GM04503 (cell line): ENCODE measurements at places on chromosomes 5 and 9.

DNA sequence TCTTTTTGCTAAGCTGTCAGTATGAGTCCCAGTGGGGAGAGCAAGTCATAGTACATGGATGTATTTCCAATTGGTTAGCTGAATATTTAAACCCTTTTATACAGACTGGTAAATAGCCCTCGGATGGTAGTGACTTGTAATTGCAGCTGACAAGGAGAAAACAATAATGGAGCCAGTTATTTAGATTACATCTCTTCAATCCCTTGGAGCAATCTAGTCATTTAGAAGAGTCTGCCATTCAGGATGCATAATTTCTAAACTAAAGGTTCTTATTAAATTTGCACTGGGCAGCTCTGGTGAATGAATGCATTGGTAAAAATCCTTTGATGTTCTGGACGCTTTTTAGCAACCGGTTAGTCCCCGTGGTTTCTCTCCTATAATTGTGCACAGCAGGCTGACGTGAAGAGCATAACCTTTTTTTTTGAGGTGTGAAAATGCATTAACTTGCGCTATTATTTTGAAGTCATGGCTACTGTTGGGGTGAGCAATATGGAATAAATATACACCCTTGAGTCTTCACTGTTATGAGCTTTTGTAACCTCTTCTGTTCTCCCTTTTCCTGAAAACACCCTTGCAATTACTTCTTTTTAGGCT lies 158.6 kb upstream of the CD180 start:
- no peak for DNase-seq

DNA sequence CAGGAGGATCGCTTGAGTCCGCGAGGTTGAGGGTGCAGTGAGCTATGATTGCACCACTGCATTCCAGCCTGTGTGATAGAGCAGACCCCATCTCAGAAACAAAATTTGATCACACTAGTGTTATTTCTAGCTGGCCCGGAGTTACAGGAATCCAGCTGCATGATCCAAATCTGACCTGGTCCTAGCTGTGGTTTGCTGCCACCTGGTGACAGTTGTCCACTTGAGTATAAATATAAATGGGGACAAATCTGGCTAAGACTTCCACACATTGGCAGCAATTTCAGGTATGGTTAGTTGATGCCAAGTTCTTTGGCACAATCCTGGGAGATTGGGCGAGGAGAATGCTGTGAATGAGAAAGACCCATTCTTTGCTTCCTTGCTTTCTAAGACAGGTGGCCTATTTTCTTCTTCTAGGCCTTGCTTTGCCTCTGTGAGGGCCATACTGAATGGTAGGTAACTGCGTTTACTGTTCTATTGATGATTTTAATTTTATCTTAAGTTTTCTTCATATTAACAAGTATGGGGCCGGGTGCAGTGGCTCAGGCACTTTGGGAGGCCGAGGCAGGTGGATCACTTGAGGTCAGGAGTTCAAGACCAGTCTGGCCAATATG lies 35.4 kb downstream of the UBE2R2 start:
- no peak for DNase-seq

- peak; percentile 87 for DNase-seq
Measured at GRCh38 chr5:150640311-150641005, at the start of gene SYNPO. SYNPO (plus strand) TSS chr5:150640660; CDS start chr5:150648276, 7,616 bp downstream.

DNA sequence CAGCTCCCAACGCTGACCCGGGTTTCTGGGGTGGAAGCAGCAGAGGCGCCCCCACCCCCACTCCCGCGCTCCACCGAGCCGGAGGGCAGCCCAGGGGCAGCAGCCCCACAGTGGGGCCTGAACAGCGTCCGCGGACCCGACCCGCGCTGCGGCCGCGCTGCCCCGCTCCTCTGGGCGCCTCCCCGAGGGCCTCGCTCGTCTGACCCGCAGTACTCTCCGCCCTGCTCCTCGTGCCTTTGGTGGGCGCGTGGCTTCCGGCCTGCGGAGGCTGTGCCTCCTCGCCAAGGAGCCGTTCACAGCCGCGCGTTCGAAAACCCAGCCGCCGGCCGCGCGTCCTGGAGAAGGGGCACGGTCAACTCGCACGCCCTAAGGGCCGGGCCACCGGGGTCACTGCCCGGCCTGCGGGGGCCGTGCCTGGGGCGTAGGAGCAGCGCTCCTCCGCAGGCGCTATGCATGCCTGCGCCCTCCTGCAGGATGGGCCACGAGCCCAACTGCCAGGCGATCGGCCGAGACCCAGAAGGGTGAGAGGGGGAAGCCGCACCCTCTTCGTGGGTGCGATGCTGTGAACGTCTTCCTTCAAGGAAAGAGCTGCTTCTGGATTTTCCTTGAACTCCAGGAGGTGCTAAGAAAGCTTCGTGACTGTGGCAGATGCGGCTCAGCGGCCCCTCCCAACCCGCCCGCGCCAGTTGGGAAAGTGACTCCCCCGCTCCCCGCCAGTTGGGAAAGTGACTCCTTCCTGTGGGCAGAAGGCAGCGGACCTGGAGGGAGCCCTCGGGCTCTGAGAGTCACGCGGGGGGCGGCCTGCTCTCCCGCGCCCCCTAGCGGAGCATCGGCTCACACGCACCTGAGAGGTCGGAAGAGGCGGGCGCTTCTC lies 82.7 kb downstream of the HSD17B3 start:
- DNase-seq: no peak

- no peak for DNase-seq
Measured at GRCh38 chr5:136028782-136029742, at the start of gene TGFBI. TGFBI (plus strand) TSS chr5:136028988; CDS start chr5:136029056, 68 bp downstream.

GRCh38 chr9:136117916-136118319 lies 757 bp downstream of the TMEM250 start:
- DNase-seq: no peak

DNA sequence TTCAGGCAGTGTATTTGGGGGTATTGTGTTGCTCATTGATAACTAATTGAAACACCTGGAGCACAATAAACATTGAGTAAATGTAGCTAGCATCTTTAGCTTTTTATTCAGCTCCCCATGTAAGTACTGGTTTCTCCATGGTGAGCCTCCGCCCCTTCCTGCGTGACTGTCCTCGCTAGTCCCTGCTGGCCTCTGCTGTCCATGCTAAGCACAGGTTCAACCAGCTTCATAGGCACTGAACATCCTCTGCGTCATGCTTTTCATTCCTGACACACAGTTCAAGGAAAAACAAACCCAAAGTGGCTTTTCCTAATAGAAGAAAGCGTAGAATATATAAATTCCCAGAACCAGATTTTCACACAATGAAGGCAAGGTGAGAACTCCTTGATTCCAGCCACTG lies 27.3 kb upstream of the DAP start:
- no peak for DNase-seq

DNA sequence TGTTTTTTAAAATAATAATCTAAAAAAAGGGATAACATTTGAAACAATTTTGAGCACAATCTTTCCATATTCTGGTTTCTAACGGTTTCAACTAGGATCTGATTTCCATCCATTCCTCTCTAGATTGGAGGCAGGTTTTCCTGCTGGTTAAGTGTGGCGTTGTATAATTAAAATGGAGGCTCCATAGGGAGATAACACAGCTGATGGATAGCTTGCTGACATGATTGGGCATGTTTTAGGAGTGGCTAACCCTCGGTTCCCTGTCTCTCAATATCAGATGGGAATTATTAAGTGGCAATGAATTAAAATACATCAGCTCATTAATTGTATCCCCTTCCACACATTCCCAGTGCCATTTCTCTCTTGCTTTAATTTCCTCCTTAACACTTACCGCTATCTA lies 209.0 kb downstream of the ALDH1A1 start:
- no peak for DNase-seq

GRCh38 chr5:68268101-68268851 lies 52.7 kb downstream of the PIK3R1 start:
- DNase-seq: no peak

DNA sequence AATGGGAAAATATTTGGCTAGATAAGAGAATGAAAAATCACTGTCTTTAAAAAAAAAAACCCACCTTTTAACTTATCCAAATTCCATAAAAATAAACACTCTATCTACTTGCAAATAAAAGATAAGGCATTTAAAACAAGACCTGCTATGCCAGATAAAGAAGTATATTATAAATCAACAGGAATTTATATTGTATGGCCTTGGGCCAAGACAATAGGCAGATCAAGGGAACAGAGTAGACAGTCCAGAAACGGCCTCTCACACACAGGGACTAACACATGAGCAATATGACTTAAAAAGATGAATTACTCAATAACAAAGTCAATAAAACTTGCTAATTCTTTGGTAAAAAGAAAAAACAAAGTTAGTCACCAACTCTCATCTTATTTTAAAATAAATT lies 34.7 kb upstream of the ICE1 start:
- DNase-seq: no peak

- peak; percentile 71 for DNase-seq
Measured at GRCh38 chr9:22052376-22052945, 43.4 kb upstream of the CDKN2B start.

DNA sequence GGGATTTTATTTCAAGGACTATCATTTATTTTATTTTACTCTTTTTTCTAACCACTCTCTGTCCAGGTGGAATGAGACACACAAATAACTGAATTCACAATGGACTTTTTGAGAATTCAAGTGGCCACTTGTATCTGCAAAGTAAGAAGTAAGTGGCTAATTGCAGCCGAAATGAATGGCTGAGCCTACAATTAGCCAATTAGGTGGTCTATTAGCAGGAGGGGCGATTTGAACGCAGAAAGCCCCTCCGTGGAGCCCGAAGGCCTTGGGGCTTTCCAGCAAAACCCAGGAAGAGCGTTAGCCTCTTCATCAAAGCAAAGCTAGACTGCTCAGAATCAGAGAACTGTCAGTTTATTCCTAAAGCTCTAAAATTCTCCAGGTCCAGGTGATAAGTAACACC lies 176.9 kb downstream of the EBF1 start:
- no peak for DNase-seq

GRCh38 chr5:65100911-65101631 lies 332.3 kb downstream of the CWC27 start:
- DNase-seq: peak; percentile 25

GRCh38 chr5:150326707-150327106 lies 24.0 kb upstream of the ARSI start:
- DNase-seq: no peak

DNA sequence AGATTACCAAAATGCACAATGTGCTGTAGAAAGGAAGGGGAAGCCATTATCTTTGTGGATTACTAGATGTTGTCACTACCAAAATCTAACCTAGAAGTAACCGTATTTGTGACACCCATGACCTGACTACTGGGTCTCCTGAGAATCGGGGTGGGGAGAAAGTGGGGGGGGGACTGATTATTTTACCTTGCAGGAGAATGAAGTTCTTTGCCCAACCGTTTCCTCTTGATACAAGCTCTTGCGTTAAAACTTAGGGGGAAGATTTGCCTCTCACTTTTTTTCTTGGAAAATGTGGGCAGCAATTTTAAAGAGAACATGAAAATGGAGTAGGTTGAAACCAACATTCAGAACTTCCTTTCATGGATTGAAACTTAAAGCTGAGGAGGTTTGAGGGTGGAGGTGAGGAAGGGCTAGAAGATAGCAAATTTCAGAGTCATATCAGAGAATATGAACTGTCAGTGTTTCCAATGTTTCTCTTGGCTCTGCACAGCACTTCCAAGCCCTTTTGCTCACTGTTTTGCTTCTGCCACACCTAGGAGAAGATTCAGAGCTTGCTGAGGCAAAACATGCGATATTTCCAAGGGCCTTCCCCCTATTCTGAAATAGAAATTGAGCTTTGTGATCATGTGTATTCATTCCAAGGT lies 280.8 kb downstream of the AOPEP start:
- no peak for DNase-seq

DNA sequence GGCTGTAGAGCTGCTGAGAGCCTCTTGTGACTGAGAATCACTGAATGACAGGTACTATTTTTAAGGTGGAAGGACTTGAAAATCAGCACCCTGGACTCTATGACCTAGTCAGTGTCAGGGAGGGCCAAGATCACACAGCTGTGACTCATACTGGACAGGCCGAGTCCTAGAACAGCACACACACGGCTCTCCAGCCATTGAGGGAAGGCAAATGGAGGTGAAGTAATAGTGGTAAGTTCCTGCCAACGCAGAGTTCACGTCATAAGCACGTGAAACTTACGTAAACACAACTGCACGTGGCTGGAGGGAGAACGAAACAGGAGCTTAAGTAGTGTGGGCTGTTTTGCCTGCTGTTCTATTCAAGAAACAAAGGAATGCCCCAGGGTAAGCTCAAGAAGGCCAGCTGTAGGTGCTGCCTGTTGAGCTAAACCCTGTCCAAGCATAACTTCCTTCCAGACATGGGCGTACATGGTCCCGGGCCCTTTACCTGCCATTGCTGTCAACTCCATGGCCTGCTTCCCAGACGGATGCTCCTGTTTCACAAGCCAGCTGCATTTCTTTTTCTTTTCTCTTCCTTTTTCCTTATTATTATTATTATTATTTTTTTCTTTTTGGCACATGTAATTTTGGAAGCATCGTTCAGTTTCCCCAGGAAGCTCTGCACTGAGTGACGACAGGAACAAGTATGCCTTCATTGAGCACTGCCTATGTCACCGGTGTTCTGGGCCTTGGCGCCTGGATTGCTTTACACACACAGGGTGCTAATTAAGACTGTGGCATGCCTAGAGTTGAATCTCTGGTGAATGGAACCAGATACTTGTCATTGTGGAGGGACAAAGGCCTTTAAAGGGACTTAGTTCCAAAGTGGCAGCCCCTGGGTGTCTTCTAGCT lies 10.2 kb upstream of the LCP2 start:
- no peak for DNase-seq

DNA sequence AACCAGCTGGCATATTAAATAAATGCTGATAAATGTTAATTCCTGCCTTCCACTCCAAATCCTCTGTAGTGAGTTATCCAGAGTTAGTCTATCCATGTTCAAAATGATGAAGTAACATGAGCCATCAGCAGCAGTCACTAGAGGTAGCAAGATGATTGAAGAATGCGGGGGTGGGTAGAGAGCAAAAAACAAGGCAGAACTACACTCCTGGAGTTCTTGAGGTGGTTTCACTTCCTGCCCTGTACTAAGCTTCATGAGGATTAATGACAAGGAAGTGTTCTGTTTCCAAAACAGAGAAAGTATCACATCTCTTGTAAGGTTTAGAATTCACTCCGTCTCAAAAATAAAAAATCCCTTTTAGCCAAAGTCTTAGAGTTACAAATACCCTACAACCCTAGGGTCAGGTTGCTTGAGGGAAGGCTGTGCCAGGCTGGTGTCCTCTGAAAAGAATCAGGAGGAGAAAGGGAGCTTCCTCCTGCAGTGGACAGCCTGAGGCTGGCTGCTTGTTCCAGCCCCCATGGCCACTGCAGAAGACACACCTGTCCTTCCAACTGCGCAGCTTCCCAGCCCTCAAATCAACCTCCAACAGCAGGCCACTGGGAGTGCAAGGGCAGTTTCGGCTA lies 180.2 kb downstream of the DENND1A start:
- no peak for DNase-seq

DNA sequence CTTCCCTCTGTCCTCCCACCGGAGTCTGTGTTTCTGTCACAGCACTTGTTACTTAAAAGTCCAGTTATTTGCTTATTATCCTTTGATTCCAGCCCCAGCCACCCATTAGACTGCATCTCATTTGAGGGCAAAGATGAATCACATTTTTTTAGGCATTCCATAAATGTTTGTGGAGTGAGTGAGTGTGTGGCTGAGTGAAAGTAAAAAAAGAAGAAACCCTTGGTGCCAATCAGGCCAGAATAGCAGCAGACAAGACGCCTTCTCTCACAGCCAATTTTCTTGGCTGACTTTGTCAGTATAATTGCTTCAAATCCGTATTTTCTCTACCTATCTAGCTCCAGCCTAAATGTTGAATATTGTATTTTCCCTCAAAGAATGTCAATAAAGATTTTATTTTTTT lies 613.0 kb upstream of the WWC1 start:
- DNase-seq: no peak

GRCh38 chr5:14245132-14245925 lies 102.2 kb downstream of the TRIO start:
- no peak for DNase-seq

GRCh38 chr9:975740-976257 lies 656 bp upstream of the DMRT3 start:
- DNase-seq: no peak

- no peak for DNase-seq
Measured at GRCh38 chr5:40570408-40571129, 109.1 kb upstream of the PTGER4 start.
